Activated naive CD4-positive, alpha-beta T cell (primary cell): ENCODE measurements at places on chromosomes 3 and 15.

DNA sequence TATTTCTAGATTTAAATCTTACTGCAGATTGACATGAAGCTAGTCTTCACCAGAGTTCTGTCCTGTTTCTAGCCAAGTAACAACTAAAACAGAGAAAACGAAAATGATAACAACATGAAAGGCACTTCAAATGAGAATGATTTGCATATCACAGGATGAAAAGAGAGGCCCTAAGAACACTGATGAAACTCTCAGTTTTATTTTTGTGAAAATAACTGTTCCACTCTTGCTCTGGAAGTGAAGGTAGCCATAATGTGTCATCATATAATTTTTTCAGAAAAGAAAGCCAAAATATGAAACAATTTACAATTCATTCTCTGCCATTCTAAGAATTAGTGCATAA, 274.4 kb downstream of the ADAMTSL3 start:
- DNase-seq, result no peak

- DNase-seq, result no peak
These were observed 59.4 kb upstream of the ATP2C1 start for GRCh38 chr3:130834476-130834875.

GRCh38 chr3:15728766-15729165, 69.0 kb downstream of the ANKRD28 start:
- no peak for DNase-seq

DNA sequence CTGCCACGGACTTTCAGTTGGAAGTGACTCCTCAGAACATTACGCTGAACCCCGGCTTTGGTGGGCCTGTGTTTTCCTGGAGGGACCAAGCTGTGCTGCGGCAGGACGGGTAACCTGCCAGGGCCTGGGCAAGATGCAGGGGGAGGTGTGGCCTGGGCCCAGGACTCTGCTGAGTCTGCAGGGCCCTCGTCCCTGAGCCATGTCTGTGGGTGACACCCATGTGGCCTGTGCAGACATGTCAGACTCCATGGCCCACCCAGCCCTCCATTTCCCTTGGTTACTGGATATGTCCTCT, 4.9 kb upstream of the ITIH3 start:
- DNase-seq, result no peak

- no peak for DNase-seq
These were observed 26.8 kb downstream of the KLHDC8B start for GRCh38 chr3:49198161-49198560.

DNA sequence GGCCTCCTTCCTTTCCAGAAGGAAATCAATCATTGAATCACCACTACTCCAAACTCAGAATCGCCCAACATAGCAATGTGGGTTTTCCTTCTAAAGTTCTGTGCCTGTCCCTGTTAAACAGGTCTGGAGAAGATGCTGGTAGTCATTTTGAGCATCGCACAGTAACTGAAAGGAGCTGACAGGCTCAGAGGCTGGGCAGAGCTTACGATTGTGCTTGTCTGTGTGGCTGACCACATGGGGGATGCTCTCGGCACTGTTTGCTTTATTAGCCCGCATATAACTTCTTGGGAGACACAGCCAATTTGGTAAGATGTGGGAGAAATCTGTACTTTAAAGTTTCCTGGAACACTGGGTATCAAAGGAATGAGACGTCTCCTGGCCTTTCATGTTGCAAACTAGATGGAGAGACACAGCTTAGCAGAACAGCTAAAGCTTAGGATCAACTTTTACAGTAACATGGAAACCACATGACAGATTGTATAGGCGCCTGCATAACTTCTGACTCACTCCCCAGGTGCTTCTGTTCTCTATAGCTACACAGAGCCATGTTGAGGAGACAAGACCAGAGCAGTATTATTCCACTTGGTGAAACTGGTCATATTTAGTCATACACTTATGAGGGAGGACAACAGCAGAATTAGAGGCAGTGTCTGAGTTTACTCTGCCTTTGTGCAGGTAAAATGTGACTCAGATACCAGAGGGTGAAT, 374.1 kb downstream of the RORA start:
- DNase-seq, result no peak

- no peak for DNase-seq
These were observed 1.7 kb downstream of the TM4SF4 start for GRCh38 chr3:149476225-149476624.

DNA sequence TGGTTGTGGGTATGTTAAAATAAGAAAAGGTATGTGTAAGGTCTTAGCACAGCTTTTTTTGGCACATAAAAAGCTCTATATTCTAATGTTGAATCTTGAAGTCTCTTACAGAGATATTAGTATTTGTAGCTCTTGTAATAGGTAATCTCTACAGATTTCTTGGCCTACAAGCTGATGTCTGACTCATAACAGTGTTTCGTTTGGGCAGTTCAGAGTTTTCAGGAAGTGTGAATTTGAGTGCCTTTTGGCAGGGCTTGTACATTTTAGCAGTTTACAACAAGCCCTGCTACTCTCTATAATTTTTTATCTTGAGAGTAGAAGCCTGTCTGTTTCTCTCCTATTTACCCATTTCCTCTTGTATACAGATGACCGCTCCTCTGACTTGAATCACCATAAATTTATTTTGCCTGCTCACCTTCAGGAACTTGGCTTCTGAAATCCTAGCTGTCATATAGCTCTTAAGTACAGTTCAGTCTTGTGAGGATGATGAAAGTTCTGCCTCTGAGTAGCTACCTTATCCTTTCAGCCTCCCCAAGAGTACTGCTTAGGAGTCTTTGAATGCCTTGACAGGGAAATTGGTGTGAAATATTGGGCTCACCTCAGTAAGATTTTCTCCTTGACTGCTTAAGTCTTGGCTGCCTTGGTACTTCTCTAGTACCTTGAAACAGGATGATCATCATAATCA, 419.9 kb upstream of the RARB start:
- no peak for DNase-seq

DNA sequence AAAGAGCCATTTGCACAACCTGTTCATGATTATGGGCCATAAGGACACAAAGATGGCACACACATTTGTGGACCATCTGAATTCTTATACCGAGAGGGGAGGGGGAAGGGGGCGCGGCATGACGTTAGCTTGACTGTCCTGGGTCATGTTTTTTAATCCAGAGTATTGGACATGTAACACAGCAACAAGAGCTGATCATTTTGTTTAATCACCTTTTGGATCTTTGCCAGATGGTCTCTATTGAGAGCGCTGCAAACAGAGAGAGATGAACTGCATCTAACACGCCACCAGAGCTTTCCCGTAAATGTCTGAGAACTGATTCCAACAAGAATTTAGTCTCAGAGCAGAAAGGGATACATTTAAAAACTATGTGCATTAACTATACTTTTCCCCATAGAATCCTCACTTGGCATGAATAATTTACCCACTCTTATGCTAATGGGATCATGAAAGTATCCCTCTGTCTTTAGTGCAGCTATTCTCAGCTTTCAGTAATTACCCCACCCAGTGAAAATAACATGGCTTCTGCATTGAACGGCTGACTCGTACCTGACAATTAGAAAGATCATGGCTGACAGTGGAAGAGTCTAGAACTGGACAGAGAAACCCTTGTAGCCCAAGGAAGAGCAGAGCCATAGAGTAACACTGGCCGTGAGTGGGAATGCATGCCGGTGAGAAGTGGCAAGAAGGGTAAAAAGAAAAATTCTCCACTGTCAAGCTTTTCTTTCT, 22.6 kb downstream of the MEIS2 start:
- no peak for DNase-seq

DNA sequence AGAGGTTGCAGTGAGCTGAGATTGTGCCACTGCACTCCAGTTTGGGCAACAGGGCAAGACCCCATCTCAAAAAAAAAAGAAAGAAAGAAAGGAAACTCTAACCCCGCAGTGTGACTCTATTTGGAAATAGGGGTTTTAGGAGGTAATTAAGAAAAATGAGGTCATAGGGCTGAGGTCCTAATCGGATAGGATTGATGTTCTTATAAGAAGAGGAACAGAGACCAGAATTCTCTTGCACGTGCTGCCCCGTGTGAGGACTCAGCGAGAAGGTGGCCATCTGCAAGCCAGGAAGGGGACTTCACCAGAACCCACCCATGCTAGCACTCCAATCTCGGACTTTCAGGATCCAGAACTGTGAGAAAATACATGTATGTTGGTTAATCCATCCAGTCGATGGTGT, 25.8 kb downstream of the KLHL6 start:
- no peak for DNase-seq

GRCh38 chr3:123419850-123420297, 29.0 kb downstream of the ADCY5 start:
- no peak for DNase-seq

- DNase-seq, result no peak
These were observed 352.4 kb downstream of the ROBO1 start for GRCh38 chr3:79415356-79415755.

DNA sequence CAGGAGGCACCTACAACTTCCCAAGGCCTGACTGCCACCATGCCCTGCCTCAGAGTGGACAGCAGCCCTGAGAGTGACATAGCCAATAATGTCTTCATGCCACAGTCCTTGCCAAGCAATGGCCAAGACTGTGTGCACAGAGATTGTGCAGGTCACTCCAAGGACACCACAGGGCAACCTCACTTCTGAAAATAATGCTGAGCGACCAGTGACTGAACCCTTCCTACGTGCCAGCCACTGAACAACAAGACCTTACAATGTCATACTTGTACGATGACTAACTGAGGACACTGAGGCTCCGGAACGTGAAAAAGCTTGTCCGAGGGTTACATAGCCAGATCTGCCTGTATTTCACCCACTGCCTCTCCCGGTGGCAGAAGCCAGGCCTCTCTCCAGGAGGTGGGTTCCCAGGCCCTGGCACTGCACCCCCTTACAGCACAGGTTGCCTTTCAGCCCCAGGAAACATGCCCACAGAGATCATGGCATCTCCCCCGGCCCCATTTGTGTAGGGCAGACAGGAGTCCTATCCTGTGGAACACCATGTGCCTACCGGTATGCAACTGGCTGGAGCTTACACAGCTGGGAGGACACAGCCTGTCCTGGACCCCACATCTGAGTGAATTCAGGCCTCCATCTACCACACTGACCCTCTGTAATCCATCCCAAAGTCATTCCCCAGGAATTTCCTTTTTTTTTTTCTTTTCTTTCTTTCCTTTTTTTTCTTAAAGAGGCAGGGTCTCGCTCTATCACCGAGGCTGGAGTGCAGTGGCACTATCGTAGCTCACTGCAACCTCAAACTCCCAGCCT, 72.3 kb downstream of the SLC12A8 start:
- DNase-seq, result no peak

DNA sequence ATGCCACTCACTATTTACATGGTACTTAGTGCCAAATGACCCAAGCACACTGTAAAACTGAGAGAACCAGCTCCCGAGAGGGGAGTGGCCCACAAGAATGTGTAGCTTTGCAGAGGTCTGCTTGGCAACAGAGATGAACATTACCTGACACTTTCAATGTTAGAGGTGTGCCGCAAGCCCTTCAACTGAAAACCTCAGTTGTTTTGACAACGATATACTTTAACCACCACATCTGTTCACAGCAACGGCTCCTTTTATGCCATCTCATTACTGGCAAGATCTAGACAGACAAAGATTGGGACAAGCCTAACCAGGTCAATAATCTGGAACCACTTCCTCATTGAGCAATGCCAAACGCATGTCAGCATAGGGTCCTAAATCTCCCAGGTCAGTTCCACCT, 23.7 kb downstream of the NEK10 start:
- DNase-seq, result no peak

DNA sequence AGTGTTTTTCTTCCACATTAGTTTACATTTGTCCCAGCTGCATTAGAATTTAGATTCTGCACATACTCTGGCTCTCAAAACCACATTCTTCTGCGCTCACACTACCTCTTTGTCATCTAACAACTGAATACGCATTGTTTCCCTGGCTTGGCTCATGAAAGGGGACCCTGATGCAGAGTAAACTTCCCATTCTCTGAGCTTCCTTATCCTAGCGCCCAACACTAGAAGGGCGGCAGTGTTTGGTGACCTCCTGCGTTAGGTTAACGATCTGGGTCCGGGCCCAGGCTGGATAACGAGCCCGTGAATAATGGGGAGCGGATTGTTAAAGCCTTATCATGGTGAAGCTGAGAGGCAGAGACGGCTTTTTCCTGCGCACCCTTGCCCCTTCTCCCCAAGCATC, 63.9 kb downstream of the ETV5 start:
- no peak for DNase-seq

DNA sequence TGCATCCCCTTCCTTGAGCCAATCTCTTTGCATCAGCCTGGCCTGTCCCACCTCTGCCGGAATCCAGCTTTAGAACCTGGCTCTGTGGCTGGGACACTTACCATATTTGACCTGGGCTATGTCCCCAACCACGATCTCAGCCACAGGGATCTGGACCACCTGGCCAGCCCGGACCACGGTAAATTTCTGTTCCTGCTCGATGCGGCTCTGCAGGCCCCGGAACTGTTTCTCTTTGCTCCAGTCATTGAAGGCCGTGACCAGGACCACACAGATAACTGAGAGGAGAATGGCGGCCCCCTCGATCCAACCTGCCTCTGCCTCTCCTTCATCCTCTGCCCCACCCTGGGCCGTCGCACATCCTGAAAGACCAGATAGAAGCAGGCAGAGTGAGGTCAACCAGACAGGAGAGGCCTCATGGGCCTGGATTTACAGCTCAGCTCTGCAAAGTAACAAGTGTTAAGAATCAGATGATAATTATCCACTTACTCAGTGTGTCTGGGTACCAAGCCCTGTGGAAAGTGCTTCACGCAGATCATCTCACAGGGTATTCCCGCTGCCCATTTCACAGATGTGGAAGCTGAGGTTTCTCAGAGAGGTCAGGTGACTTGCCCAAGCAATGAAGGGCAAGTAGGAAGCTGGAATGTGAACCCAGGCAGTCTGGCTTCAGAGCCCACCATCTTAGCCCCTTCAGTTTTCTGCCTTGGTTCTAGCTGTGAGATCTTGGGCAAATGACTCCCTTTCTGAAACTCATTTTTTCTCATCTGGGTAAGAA, 81.3 kb upstream of the SEC13 start:
- no peak for DNase-seq

DNA sequence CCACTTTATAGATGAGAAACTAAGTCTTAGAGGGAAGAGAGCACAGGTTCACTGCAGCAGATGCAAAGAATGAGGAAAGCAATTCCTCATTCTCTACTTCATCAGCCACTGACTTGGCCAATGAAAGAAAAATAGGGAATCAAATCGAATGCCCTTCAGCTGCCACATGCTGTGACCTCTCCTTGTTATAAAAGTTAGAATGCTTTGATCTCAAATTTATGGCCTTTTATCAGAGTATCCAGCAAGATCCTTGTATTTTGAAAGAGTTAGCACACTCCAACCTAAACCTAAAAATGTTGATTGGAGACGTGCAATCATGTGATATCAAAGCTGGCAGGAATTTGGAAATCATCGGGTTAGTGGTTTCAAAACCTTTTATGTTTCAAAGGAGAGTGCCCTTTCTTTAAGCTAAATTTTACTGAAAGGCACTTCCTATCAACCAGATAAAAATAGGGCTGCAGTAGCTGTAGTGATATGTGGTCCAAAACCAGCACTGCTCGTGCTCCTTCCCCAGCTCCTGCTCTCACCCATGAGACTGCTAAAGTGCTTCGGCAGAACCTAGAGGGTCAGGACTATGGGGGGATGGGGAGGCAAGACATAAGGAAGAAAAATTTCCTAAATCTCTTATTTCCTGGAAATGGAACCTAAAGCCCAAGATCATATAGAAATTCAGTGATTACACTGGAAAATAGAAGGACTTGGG, 617.0 kb downstream of the PYDC2 start:
- DNase-seq, result no peak

- no peak for DNase-seq
These were observed 2.1 kb upstream of the FBXL22 start for GRCh38 chr15:63595065-63595464.
